NCI-H1092 (cell line): ENCODE measurements at places on chromosomes 3 and 15.

GRCh38 chr3:106355873-106356272, 487.1 kb upstream of the CBLB start:
- no peak for DNase-seq

DNA sequence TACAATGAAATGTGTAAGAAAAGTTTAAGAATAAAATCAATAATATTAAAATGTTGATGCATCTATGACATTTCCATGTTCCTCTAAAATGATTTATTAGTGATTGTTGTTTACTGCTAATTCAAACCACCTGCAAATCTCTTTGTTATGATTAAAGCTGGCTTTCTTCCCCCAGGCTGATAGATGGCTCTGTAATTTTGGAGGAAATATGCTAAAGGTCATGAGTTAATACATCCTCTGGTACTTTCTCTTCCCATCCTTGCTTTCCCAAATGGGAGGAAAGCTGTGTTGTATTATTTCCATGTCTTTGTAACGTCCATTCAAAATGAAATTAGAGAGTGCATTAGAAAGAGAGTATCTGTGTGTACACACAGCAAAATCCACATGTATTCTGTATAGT, 139.5 kb upstream of the TMCO5A start:
- no peak for DNase-seq

GRCh38 chr3:46549408-46549904, 16.6 kb downstream of the LRRC2 start:
- no peak for DNase-seq

GRCh38 chr3:127147291-127147885, 45.5 kb upstream of the PRR23E start:
- DNase-seq = no peak

GRCh38 chr15:57395292-57395691, 19.0 kb downstream of the CGNL1 start:
- DNase-seq = no peak

GRCh38 chr3:32499585-32499984, 3.1 kb downstream of the CMTM6 start:
- no peak for DNase-seq

- DNase-seq = no peak
These were observed 148.8 kb downstream of the ALDH1A2 start for GRCh38 chr15:57916695-57917094.

- DNase-seq = no peak
These were observed 136.3 kb downstream of the DIPK2A start for GRCh38 chr3:144107923-144108322.
